ENCODE measurements at places on chromosomes 5 and 9.

DNA sequence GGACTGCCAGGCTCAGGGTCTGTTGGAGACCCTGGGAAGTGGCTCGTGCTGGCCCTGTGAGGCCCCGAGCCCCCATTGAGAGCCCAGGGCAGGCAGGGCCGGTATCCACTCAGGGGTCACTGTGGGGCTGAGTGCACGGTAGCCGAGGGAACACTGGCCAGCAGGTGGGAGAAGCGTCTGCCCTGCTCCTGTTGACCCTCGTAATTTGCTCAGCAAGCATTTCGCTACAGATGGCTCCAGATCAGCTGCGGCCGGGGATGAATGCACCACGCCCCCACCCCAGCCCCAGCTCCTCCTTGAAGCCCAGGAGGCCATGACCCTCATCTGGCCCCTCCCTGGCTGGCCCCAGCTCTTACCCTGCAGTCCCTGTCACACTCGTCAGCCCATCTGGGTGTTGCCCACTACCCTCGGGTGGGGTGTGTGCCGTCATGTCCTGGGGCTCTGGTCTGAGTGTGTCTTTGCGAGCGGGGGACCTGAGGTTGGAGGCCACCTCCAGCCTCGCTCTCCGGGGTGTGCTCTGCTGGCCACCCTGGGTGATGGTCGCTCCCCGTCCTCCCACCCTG is 6.1 kb upstream of the NRARP start:
- no peak for DNase-seq

DNA sequence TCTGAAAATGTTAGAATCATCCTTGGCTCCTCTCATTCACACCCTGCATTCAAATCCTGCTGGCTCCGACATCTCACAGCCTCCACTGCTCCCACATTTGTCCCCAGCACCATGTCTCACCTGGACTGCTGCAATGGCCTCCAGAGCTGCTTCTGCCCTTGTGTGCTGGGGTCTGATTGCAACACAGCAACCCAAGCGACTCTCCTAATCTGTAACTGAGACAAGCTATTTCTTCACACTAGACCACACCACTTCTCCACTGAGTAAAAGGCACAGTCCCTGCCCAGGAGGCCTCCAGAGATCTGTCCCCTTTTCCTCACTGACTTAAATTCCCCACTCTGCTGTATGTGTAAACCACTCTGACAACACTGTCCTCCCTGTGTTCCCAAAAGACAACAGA is 151.1 kb upstream of the TAS2R1 start:
- DNase-seq = no peak

- no peak for DNase-seq
These were observed 4.2 kb upstream of the NFIL3 start for GRCh38 chr9:91427873-91428272.

- no peak for DNase-seq
These were observed 176.4 kb upstream of the CHD1 start for GRCh38 chr5:99105216-99105615.
